ENCODE measurements at places on chromosomes 12 and 14.

GRCh38 chr14:20583908-20584307, 3.9 kb downstream of the RNASE11 start:
- no peak for DNase-seq

GRCh38 chr12:23049180-23049579, 424.2 kb downstream of the ETNK1 start:
- DNase-seq: no peak

DNA sequence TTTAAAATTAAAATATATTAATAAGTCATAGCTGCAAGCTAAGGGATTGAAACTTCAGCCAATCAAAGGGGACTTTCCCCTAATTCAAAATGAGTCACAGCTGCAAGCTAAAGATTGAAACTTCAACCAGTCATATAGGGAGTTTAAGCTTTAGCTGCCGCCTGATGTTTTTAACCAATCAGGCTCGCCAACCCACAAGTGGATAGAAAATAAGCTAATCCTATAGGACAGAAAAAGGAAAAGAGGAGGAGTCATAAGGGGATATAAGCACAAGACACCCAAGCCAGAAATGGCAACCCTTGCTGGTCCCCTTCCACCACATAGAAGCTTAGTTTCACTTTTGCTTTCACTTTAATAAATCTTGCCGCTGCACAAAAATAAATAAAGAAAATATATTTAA, 1154.6 kb downstream of the GALC start:
- no peak for DNase-seq

GRCh38 chr14:77455966-77456640, 1.3 kb downstream of the VIPAS39 start:
- no peak for DNase-seq

GRCh38 chr12:1640328-1641234, 11.6 kb downstream of the WNT5B start:
- no peak for DNase-seq

GRCh38 chr12:132427999-132428935, 61.7 kb upstream of the FBRSL1 start:
- DNase-seq: no peak

- DNase-seq: no peak
Observed at GRCh38 chr14:61374284-61374683, 52.9 kb downstream of the PRKCH start.

DNA sequence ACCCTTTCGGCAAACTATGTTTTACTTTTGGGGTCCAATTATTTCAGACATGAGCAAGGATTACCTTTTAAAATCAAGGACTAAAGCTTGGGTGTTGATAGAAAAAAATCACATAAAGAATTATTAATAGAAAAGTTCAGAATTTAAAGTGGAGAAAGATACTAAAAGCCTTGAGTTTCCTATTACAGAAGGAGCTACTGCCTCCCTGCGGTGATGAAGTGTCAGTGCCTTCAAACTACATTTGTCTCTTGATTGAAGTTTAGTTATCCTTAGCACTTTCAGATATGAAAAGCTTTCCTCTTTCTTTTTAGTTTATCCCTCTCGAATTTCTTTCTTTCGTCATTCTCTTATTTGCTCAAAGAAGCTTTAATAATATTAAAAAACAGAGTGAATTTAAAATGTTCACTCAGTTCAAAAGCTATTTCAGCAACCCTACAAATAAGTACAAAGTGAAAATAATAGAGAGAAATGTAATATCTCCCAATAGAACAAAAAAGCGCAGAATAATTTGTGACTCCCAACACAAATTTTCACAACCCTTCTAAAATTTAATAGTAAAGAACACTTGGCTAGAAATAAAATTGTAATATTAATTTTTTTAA, 87.6 kb downstream of the SEC23A start:
- DNase-seq: peak; percentile 53

- DNase-seq: no peak
Observed at GRCh38 chr12:24227551-24227950, 278.1 kb upstream of the SOX5 start.

DNA sequence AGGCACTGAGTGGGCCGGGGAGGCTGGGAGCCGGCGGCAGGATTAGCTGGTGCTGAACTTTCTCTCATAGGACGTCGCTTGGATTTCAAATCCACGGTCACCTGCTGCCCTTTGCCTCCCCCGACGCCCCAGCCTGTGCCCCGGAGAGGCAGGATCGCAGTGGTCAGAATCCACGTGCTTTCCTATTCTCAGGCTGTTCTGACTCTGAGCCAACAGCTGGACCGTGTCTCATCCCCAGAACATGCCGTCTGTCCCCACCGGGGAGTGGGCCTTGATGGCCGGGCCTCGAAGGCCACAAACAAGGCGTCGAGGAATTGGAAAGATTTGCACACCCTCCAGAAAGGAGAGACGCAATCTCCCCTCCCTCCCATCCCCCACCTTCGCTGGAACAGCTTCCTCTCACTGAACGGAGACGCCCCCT, 18.5 kb upstream of the MLXIP start:
- no peak for DNase-seq

DNA sequence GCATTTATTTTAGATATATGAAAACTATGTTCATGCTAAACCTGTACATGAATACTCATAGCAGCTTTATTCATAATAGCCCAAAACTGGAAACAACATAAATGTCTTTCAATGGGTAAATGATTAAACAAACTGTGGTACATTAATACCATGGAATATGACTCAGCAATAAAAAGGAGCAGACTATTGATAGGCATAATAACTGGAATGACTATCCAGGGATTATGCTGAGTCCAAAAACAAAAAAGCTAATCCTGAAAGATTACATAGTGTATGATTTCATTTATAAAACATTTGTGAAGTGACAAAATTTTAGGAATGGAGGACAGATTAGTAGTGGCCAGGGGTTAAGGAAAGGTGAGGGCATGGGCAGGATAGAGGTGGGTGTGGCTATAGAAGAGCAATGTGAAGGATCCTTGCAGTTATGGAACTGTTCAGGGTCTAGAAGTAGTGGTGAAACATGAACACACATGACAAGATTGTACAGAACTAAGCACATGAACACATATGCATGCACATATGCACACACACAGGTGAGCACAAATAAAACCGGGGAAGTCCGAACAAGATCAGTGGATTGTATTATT, 61.1 kb upstream of the CDKN3 start:
- no peak for DNase-seq

Measured in fibroblast of upper back skin (primary cell).